HS-5 (cell line): ENCODE measurements at places on chromosomes 7 and 10.

DNA sequence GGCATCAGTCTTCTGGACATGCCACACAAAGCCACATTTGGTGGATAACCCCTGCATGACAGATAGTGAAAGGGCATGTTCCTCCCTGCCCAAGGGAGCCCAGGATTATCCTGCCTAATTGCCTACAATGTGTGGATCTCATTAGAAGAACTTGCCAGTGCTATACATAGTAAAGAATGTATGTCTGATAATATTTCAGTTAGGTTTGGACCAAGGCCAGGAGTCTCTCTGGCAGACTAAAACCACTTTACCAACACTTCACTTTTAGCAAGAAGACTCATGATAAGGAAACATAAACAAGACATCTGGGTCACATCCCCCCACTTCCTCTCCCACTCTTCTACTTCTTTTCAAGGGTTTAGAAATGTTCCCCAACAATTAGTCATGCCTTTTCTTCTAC, 196.7 kb downstream of the MTERF1 start:
- peak; percentile 54 for DNase-seq

DNA sequence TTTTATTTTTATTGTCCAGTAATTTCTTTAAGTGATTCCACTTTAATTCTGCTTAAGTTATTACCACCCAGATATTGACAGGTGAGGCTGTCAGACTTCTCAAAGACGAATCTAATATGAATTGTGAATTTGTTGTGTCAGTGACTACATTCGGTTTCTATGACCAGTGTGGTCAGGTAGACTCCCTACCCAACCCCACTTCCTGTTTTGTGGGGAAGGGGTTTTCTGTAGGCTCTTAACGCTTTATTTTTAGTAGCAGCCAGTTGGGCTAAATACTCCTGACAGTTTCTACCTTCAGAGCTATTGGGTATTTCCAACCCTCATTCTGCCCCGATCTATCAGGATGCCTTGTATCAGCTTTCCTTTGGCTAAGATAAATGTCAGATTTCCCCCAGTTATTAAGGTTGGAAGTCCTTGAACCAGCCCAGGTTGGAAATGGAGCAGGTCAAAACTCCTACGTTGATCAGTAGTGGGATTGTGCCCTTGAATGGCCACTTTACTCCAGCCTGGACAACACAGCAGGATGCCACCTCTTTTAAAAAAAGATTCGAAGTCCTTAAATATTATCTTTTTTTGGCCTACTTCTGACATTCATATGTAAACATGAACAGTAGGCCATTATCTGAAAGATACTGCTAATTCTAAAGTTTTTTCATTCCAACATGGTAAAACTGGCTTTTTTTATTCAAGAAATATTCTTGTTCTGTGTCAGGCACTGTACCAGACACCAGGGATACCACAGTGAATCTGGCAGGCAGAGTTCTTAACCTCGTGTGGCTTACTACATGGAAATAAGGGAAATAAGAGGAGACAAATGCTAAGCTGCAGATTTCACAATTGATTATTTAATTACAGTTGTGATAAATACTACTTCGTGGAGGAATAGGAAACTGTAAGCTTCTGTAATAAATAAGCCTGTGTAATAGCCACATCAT, 133.3 kb upstream of the SAMD8 start:
- DNase-seq: no peak

GRCh38 chr7:136687693-136688322, 180.6 kb upstream of the CHRM2 start:
- DNase-seq: peak; percentile 8

DNA sequence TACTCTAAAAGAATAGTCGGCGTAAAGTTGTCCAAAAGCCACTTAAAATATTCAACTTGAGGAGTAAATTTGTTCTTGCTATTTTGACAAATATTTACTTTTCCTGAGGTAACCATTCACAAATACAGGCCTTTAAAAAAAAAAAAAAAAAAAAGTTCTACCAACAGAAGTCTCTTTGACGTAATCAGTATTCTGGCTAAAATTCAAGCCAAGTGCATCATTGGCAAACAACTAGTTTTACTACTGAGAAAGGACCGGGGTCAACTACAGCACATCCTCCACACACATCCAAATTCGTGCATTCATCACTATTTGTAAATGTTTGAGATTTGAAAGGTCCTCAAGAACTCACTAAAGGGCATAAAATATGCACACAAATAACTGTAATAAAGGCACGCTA, 2.0 kb downstream of the OAT start:
- DNase-seq: no peak

GRCh38 chr10:61835069-61835945, 66.2 kb upstream of the ARID5B start:
- DNase-seq: no peak

DNA sequence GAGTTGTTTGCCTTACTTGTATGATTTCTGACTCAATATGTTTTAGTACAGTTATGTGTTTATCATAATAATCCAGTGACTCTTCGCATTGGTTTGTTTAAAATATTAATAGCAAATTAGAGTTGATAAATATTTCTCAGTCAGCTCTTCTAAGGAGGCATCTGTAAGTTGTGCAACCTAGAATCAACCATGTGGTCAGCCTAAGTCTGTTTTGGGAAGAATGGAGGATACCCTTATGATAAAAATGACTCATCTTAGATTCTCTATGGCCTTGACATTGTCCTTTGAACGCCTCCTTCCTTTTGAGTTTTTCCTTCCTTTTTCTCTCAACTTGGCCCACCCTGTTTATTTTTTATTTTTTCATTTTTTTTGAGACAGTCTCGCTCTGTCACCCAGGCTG, 18.8 kb downstream of the DNAJC9 start:
- DNase-seq: no peak

- no peak for DNase-seq
These were observed 10.5 kb downstream of the GET4 start for GRCh38 chr7:886626-887487.

GRCh38 chr7:143362131-143363015, at the start of gene FAM131B:
Gene FAM131B (minus strand): TSS chr7:143362713. CDS start chr7:143362603, 110 bp downstream.
- DNase-seq: no peak

GRCh38 chr7:65441010-65441409, 67.4 kb downstream of the ZNF92 start:
- peak; percentile 39 for DNase-seq

DNA sequence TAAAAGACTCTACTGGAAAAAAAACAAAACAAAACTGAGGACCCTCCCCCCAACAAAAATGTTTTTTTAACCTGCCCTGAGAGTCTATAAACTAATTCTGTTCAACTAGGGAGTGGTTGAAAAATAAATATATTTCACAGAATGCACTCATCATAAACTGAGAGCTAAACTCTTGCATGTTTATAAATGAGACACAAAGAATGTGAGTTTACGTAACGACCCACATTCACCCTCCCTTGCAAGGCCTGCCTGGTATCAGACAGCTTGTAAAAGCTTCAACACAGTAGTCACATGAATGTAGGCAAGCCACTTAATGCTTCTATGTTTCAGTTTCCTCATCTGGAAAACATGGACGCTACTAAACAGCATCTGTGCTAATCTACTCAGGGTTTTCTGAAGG, 50.3 kb downstream of the JAZF1 start:
- no peak for DNase-seq

- DNase-seq: no peak
These were observed 145.2 kb downstream of the FRMD4A start for GRCh38 chr10:14185316-14186045.

DNA sequence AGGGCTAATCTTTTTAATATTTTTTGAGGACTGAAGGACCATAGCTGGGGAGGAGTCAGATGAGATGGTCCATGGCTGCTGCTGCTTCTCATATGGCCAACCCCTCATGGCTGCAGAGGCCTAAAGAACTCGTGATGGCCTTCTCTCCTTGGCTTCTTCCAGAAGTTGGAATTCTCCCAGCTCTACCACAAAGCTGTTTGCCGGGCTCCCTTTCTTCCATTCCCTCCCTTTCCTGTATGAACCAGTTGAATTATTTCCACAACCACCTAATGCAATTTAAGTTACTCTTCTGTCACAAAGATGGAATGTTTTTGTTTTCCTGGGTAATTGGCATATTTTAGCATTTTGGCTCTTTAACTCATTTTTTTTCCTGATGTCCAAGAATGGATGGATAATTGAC, 80.7 kb downstream of the PHTF2 start:
- no peak for DNase-seq

- peak; percentile 59 for DNase-seq
These were observed 21.0 kb upstream of the LRRC17 start for GRCh38 chr7:102891693-102892261.

- no peak for DNase-seq
These were observed 119.6 kb upstream of the CTTNBP2 start for GRCh38 chr7:117992635-117993376.

DNA sequence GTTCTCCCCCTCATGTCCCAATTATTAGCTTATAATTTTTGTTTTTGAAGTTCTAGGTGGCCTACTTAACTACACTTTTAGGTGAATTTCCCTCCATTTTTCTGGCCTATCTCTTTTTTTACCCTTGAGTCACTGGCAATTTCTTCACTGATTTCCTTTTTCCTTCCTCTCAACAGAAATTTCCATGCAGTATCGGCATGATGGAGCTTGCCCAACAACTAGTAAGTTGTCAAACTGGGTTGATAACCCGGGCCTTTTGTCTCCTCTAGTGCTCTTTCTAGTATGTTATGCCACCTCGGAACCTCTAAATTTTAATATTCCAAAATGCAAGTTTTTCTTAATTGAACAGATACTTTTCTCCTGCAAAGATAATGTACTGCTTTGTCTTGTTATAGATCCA, 147.1 kb downstream of the MLLT10 start:
- DNase-seq: no peak

DNA sequence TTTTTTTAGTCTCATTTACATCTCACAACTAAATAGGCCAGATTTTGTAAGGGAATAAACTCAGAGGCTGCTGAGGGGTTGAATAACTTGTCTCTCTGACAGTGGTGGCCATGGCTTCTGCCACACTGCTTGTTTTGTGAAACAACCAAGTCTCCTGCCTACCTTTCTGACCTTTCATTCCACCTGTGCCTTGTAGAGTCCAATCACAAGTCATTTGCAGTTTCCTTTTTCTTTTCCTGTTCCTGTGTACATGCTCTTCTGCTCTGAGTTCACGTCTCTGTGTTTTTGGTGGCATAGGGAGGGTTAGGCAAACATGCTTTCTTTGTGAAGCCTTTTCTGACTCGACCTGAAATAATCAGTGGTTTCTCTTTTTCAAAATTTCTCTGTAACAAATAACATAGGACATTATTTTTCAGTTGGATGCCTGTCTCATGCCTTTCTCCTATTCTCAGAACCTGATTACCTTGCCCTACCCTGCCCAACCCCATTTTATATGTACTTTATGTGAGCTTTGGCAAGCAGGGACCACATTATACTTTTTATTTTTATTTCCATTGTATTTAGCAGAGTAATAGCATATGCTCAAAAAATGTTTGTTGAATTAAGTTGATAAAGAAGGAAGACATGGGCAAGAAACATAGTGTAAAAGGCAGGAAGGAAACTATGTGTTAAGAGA, 81.7 kb downstream of the HDAC9 start:
- no peak for DNase-seq

DNA sequence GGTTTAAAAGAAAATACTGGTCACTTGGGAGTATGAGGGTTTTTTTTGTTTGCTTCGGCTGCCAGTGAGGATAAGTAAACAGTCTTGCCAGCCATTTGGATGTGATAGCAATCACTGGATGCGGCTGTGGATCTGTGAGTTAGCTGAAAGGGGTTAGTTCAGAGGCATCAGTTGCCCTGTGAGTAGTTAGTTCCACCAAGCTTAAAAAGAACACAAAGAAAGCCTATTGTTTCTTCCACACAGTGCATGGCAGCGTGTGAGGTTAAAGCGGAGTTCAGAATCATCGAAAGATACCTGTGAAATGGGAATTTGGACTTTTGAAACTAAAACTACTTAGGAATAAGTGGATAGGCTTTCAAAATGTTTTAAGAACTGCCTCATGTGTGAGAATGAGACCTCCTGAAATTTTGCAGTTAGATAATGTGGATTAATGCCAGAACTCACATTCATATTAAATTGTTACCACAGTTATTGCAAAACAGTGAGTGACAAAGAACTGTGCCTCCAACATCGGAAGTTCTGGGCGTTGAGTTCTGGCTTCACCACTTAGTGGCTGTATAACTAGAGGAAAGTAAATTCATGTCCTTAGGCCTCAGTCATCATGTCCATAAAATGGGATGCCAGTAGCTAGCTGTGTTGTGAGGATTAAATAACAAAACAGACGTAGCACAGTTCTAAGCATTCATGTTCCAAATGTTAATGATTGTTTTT, 31.3 kb downstream of the KIAA1217 start:
- DNase-seq: no peak

- no peak for DNase-seq
These were observed 8.1 kb downstream of the STK32C start for GRCh38 chr10:132299371-132300336.

GRCh38 chr10:130220251-130221185, 84.3 kb downstream of the GLRX3 start:
- no peak for DNase-seq

GRCh38 chr10:110009736-110010475, 2.1 kb downstream of the ADD3 start:
- DNase-seq: no peak

DNA sequence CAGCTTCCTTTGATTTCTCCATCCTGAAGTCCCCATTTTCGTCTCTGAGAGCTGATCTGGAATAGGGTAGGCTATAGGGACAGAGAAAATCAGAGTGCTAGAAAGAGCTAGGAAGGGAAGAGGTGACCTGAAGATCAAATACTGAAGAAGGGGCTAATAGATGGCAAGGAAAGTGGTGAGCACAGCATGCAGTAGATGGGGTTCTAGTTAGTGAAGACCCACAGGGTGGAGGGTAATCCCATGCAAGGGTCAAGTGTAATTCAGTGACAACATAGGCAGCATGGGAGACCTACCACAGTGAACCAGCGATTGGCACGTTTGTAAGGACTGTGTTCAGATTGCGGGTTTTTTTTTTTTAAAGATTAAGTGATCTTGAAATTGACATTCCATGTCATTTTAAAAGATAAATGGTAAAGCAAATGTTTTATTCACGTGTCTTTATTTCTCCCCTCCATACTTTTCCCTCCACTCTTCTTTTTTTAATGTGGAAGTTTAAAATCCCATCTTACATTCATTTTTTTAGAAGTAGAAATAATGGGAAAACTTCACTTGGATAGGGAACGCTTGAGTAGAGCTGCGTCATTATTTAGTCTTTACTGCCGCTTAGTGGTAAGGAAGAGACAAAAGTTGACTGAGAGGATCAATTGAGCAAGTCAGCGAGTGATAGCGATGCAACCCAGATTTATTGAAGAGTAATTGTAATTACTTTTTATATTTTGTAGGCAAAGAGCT, 21.0 kb upstream of the ABI1 start:
- DNase-seq: no peak

DNA sequence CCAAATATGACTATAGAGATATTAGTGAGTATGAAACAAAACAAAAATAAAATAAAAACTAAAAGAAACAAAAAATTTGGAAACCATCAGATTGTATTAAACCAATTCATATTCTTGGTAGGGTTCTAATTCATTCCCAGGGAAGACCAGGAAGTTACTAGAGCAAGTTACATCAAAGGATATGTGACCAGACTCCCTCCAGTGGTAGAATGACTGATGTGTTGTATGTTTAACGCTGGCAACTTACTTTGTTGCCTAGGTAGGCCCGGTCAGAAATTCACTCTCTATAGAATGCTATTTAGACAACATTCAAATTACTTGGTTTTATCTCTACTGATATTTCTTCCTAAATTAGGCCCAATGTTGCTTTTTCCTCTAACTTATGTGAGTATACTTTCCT, 5.2 kb downstream of the PHYHIPL start:
- peak; percentile 22 for DNase-seq
